ENCODE measurements at places on chromosomes 16 and 17.

GRCh38 chr16:86879268-86879667 is 300.9 kb downstream of the FOXL1 start:
- no peak for DNase-seq

- DNase-seq: no peak
These were observed 73.9 kb upstream of the C16orf82 start for GRCh38 chr16:26992666-26993349.

DNA sequence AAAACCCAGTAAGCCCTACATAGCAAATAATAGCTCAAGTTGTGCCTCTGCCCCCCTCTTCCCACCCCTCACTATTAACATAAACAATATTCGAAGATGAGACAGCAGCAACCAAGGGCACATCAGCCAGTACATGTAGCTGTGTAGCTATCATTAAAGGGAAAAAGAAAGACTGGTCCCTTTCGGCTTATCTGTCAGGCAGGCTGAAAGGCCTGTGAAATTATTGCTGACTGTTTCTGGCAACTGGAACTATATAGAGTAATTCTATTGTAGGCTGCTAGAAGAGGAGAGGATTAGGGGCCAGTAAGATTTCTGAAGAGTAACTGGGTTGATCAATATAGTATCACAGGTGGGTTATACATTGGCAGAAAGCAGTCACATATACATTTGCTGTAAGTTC is 36.5 kb upstream of the RASL10B start:
- DNase-seq: no peak

DNA sequence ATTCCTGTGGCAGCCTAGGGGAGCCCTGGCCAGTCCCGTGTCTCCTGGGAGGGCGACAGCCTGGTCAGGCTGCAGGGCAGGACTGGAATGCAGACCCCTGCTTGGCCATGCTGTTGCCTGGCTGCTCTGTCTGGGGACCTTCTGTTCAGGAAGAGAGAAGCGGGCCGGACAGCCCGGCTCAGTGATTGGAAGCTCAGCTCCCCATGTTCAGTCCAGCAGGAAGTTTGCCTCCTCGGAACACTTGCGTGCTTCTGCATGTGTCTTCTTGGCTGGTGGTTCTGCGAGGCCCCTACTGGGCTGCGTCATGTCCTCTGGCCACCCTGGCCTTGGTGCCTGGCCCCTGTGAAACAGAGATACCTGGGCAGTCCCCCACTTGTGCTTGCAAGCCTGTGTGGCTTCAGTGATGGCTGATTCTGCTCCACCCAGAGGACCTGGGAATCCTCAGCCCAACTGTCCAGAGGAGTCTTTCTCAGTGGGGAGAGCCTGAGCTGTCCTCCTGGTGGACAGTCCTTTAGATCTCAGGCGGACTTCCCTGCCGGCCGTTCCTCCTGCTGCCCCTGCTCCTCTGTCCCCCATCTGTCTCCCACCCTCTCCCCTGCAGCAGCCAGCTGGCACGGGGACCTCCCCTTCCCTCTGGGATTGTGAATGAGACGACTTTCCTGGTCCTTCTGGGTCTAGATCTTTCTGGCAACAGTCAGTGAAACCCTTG is 279.5 kb downstream of the SEC14L1 start:
- no peak for DNase-seq

- DNase-seq: no peak
These were observed 62.4 kb downstream of the VAT1L start for GRCh38 chr16:77850636-77851333.

- no peak for DNase-seq
These were observed 18.8 kb upstream of the GOSR1 start for GRCh38 chr17:30458371-30458770.

- peak; percentile 29 for DNase-seq
These were observed 23.7 kb downstream of the ITPRIPL2 start for GRCh38 chr16:19137201-19138128.

DNA sequence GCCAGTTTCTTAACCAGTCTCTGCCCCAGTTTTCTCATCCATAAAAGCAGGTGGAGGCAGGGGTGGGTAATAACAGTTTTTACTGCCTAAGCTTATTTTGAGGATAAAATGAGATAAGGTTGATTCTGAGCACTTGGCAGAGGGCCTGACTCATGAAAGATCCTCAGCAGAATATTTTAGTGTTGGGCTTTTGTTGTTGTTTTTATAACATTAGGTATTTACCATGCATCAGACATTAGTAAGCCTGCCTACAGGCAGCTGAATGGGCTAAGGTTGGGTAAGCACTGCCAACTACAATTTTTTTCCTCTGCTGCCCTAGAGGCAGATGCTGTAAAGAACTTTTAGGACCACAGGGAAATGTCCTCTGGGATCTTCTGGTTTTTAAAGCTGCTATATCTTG is 43.1 kb downstream of the SCNN1G start:
- DNase-seq: no peak

- no peak for DNase-seq
These were observed 4.0 kb upstream of the ABCC3 start for GRCh38 chr17:50630524-50631194.

- DNase-seq: no peak
These were observed 22.1 kb downstream of the EMP2 start for GRCh38 chr16:10558305-10558704.
